NCI-H2029 (cell line): ENCODE measurements at places on chromosomes 4 and X.

GRCh38 chr4:152577708-152578396 is 42.0 kb upstream of the FBXW7 start:
- no peak for DNase-seq

GRCh38 chr4:160299608-160300007 is 1196.7 kb downstream of the RAPGEF2 start:
- no peak for DNase-seq

DNA sequence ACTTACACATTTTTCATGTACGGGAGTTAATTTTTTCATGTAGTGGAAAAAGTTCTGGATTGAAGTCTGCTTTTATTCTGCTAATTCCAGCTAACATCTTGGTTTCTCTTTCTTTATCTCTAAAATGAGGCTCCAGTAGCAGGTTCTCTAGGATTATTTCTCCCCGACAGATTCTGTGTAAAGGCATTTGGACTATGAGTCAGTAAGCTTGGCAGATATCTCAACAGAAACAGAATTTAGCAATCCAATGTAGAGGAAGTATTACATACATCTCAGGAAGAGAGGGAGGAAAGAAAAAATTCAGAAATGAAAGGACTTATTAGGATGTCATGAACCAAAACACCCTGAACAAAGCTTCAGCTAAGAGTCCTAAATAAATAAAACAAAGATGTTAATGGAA is 1682.3 kb upstream of the TENM3 start:
- DNase-seq, result no peak

DNA sequence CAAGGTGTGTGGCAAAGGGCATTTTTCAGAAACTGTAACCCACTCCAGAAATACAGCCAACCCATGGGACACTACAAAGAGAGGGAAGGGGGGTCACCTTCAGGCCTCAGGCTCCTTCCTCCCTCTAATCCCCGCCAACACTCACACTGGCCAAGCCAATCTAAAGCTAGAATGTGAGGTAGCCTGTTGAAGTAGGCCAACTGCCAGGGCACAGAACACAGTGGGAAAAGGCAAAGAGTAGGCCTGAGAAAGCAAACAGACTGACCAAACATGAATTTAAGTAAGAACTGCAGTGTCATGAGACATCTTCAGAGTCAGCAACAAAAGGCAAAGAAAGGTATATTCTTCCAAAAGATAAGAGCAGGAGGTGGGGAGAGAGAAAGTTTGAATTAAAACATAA is 289.0 kb downstream of the HNRNPD start:
- DNase-seq, result no peak

GRCh38 chrX:129738466-129739308 is at the start of gene XPNPEP2:
XPNPEP2 (plus strand) TSS chrX:129738979; CDS start chrX:129739214, 235 bp downstream.
- no peak for DNase-seq

- no peak for DNase-seq
Measured at GRCh38 chr4:38818441-38818976, 13.9 kb upstream of the TLR1 start.

DNA sequence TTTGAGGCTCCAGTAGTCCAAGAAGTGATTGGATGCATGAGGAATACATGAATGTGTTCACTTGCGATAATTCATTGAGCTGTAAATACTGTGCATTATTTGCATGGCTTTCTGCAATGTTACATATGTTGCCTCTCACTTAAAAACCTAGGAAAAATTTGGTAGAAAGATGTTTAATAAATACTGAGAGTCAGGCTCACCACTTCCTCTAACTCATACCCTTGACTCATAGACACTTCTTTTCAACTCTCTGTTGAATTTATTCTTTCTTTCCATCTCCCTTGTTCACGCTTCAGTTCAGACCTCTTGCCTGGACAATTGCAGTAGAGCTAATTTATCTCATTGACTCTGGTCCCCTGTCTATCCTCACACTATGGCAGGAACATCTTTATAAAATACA is 35.8 kb upstream of the LEF1 start:
- no peak for DNase-seq

GRCh38 chr4:163072222-163072621 is 94.5 kb downstream of the NAF1 start:
- no peak for DNase-seq

DNA sequence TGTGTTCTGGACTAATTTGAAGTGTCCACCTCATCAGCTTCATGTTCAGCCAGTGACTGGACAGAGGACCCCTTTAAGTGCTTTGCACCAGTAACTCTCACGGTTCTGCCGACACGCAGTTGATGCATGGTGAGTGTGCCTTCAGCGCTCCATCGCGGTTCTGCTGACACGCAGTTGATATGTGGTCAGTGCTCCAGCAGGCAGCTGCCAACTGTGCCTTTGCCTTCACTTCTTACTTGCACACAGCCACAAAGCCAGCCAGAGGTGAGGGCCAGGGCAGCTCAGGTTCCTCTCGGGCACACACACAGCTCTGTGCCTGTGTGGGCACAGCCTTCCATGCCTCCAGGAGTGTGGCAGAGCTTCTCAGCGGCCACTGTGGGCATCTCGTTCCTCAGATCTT is 12.4 kb downstream of the NKX1-1 start:
- no peak for DNase-seq

DNA sequence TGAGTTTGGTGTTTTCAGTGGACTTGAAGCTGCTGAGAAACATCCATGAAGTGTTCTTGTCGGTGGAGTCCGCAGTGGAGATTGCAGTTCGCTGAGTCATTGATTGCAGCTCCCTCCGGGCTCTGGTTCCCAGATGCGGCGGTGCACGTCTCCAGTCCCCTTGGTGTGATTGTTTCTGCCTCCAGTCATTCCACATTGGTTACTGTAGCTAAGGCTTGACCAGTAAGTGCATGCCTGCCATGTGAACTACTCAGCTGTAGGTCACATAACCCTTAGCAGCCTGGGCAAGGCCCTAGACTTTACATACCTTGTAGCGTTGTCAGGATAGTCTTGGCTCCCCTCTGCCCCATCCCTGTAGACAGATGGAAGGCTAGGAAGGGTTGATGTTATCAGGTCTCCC is 53.8 kb upstream of the CLCN4 start:
- DNase-seq, result no peak

DNA sequence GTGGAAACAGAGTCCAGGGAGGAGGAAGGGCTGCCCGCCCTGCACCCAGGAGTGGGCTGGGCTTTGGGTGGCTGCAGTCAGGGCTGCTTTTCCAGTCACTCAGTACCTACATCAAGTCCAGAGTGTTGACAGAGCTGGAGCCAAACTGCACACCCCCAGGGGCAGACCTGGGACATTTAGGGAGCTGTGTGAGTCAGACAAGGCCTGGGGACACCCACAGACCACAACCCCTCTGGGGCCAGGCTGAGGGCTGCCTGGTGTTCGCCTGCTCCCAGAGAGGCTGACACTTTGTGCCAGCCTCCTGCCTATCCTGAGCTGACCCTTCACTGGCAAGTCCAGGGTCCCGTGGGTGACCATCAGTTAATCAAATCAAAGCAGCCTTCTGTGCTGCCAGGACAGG is 240.0 kb downstream of the BCOR start:
- no peak for DNase-seq
